ENCODE measurements at places on chromosomes 16 and 17. TPM values are rescaled to one million over a fixed set of nuclear protein-coding genes. Genes with fewer than 3 reads are reported as not detected.

The HLF gene
- 0.74 TPM for total RNA-seq

The HOXB6 gene
- total RNA-seq = 0.12 TPM

The AKTIP gene
- 33.9 TPM for total RNA-seq

The KRT15 gene
- 0.09 TPM for total RNA-seq

The SCARF1 gene
- total RNA-seq = 7.6 TPM

The TSPAN10 gene
- total RNA-seq = 5.0 TPM

The P2RX5 gene
- total RNA-seq = 0.09 TPM

The PERCC1 gene
- 0.18 TPM for total RNA-seq

The ABHD15 gene
- total RNA-seq = 7.2 TPM

DNA sequence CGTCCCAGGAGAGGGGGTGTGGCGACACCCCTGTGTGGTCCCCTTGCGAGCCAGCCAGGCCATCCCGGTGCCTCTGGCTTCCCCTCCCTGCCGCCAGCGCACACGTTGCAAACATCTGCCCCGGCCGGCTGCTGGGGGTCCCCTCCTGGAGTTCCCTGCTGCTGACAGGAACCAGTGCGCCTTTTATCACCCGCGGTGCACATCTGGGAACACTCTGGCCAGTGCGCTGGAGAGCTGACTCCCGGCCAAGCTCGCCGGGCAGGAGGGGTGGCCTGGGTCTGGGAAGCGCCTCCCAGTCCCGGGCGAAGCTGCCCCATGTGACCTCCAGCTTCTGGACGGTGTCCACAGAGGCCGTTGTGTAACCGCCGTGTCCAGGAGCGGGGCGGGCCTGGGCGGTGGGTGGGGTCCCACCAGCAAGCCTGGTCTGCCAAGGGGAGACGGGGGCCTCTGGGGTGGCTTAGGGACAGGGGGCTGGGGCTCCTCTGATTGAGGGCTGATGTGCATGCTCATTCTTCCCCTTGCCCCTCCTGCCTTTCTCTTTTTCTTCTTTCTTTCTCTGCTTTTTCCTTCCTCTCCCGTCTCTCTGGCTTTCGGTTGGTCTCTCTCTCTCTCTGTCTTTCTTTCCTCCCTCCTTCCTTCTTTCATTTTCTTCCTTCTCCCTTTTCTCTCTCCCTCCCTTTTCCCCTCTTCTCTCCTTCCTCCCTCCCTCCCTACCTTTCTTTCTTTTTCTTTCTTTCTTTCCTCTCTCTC, 25.2 kb upstream of the CIBAR2 start:
- no peak overlapping the region for H3K4me3 ChIP-seq
- H3K36me3 ChIP-seq = no peaks in the 10 kb centered on the region
- H3K4me1 ChIP-seq = peaks cover 20% of the 10 kb centered on the region
- H3K27ac ChIP-seq = no peak overlapping the region

DNA sequence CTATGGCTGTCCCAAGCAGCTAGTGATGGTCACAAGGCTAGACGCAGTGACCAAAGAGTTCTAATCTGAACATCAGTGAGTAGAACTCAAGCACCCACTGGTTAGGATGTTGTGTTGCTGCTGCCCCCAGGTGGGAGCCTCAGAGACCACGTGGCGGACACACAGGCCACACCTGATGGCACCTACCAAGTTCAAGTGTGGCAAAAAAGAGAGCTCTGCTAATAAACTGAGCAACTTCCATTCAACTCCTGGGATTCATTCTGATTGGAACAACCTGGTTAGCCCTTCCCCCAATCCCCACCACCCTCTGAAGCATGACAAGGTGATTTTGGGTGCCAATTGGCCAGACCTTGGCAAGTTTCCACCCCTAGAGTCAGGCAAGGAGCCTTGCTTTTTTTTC, 3.5 kb upstream of the LCMT1 start:
- no peaks in the 10 kb centered on the region for H3K4me1 ChIP-seq
- peaks cover 7% of the 10 kb centered on the region for H3K27me3 ChIP-seq
- no peak overlapping the region for H3K27ac ChIP-seq
- no peak overlapping the region for H3K4me3 ChIP-seq

DNA sequence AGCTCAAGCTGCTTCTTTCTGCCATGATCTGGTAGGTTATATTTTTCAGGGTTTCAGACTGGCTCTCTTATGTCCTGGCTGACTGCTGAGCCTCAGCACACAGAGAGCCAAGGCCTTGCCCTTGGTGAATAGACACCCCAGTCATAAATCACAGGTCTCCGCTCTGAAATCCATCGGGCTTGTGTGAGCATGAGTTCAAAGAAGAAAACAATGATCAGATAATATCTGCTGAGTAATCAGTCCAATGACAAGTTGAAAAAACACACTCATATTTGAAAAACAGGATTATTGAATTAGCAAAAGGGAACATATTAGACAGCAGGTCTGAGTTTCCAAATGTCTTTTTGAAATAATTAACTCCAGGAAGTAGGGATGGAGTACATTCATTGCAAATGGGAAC, 51.1 kb upstream of the NDRG4 start:
- H3K27me3 ChIP-seq = no peaks in the 10 kb centered on the region
- no peak overlapping the region for H3K4me3 ChIP-seq
- no peaks in the 10 kb centered on the region for H3K4me1 ChIP-seq
- no peak overlapping the region for H3K27ac ChIP-seq

DNA sequence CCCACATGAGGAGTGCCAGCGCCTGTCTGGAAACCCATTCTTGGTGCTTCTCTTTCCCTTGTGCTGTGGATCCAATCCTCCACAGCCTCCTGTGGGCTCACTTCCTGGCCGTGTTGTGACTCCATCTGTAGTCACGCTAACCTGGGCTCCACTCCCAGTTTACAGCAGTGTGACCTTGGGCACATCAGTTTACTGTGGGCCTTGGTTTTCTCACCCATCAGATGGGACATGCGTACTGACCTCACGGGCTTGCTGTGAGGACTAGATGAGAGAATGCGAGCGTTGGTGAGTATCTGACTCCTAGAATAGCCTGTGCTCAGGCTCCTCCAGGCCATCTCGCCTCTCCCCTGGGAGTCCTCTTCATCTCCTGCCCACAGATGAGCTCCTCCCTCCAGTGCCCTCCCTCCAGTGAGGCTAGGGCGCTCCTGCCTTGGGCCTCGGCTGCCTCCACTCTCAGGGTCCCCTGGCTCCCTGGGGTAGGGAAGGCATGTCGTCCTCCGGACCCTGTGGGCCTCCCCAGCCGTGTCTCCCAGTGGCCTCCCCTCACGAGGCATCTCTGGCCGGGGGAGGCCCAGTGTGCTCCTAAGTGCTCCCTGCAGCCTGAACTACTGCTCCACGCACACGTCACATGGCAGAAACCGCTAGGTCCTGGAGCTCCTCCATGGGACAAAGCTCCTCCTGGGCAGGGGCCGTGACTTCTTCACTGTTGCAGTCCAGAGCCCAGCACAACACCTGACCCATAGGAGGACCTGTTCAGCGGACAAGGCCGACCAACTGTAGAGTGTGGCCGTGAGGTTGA, 5.2 kb upstream of the FOXJ1 start:
- peaks cover 10% of the 10 kb centered on the region for H3K4me1 ChIP-seq
- H3K27ac ChIP-seq = no peak overlapping the region
- H3K27me3 ChIP-seq = peaks cover 27% of the 10 kb centered on the region
- no peak for DNase-seq
- H3K36me3 ChIP-seq = no peaks in the 10 kb centered on the region
- H3K4me3 ChIP-seq = no peak overlapping the region

- no peaks in the 10 kb centered on the region for H3K36me3 ChIP-seq
- DNase-seq = no peak
- H3K27ac ChIP-seq = no peak overlapping the region
- H3K27me3 ChIP-seq = no peaks in the 10 kb centered on the region
- H3K4me1 ChIP-seq = no peaks in the 10 kb centered on the region
Observed at GRCh38 chr16:28320023-28320561, 27.8 kb downstream of the SBK1 start.

DNA sequence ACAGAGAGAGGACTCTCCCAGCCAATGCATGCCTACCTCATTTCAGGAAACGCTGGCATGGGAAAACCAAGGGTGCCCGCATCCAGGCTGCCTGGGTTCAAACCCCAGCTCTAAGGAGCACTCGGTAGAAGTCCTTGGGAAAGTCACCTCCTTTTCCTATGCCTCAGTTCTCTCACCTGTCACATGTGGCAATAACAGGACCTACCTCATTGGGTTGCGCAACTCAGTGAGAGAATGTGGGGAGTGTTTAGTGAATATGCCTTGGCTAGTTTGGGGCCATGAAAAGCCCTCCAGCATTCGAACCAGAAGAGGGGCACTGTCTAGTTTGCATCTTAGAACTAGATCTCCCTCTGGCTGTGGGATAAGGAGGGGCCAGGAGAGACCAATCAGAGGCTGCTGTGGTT, 9.0 kb upstream of the NXPH3 start:
- H3K4me1 ChIP-seq = no peaks in the 10 kb centered on the region
- peaks cover 14% of the 10 kb centered on the region for H3K27me3 ChIP-seq
- DNase-seq = no peak
- H3K4me3 ChIP-seq = no peak overlapping the region

DNA sequence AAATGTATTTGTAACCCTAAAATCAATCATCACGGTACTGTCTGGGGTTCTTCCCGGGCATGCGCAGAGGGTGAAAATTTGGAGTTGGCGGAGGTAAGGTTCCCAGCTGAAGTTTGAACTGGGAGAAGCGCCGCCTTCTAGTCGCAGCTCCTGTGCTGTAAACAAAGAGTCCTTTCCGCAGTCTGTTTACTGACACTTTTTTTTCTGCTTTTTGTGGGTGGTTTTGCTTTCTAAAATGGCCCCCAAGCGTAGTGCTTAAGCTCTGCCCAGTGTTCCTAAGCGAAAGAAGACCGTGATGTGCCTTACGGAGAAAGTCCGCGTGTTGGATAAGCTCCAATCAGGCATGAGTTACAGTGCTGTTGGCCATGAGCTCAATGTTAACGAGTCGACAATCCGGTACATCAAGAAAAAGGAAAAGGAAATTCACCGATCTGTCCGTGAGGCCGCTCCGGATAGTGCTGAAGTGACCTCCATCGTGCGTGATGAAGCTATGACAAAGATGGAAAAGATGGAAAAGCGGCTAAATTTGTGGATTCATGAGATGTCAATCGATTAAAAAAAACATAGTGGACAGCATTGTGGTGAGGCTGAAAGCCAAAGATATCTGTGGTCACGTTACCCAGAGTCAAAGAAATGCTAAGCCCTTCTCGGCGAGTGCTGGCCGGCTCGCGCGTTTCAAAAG, 570 bp upstream of the CFDP1 start:
- no peaks in the 10 kb centered on the region for H3K4me1 ChIP-seq
- peak overlapping the region; percentile 86 for H3K27ac ChIP-seq
- peak; percentile 97 for DNase-seq
- H3K4me3 ChIP-seq = peak overlapping the region; percentile 51
- H3K27me3 ChIP-seq = no peaks in the 10 kb centered on the region
- no peaks in the 10 kb centered on the region for H3K36me3 ChIP-seq

GRCh38 chr16:12609937-12610699, 193.6 kb downstream of the CPPED1 start:
- no peaks in the 10 kb centered on the region for H3K36me3 ChIP-seq
- no peak for DNase-seq
- no peaks in the 10 kb centered on the region for H3K4me1 ChIP-seq
- H3K27ac ChIP-seq = no peak overlapping the region
- H3K27me3 ChIP-seq = no peaks in the 10 kb centered on the region
- H3K4me3 ChIP-seq = no peak overlapping the region

DNA sequence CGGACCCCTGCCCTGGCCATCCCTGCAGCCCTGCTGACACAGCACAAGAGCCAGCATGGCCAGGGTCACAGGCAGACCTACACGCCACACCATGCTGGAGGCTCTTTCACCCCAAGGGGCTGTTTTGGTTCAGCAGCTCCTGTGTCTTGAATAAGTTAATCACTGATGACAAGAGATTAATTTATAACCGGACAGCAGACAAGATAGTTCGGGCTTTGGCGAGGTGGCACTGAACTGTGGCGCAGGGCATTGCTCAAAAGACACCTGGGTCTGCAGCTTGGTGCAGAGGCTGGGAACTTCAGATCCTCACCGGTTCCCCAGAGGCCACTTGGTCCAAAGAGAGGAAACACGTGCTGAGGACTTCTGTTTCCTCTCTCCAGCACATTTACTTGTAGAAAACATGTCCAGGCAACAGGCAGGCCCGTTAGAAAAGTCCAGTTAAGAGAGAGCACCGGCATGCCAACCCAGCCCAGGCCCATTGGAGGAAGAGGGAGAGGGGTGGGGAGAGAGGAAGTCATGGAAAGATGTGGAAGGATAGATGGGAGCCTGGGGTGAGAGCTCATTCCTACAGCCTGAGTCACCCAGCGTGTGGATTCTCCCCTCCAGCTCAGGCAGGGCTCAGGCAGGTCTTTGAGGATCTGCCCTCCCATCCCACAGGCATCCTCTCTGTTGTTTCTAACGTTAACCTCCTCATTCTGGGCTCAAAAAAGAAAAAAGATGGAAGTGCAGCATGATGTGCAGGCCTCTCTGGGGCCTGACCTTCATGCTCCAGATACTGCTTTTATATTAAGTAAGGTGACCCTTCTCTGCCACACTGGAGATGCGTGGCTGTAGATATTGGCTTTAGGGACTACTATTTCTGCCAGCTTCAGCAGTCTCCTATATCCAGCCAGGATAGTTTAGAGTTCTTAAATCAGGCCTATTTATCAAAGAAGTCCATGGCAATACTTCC, 80.0 kb upstream of the HNF1B start:
- no peak overlapping the region for H3K27ac ChIP-seq
- H3K27me3 ChIP-seq = no peaks in the 10 kb centered on the region
- no peaks in the 10 kb centered on the region for H3K36me3 ChIP-seq
- H3K4me1 ChIP-seq = peaks cover 8% of the 10 kb centered on the region
- no peak overlapping the region for H3K4me3 ChIP-seq
- peak; percentile 82 for DNase-seq

Data from cardiac muscle cell (in vitro differentiated cells and primary cell).